Temporal lobe (tissue), 4 donors: ENCODE measurements at places on chromosomes 5 and 9. TPM values are rescaled to one million over a fixed set of nuclear protein-coding genes. Genes with fewer than 3 reads are reported as not detected.

SLC25A2 gene
- not detected for total RNA-seq

SURF1 gene
- 10.6 TPM for total RNA-seq

OTP gene
- not detected for total RNA-seq

ZBED3 gene
- 3.2 TPM for total RNA-seq

SPINK7 gene
- not detected for total RNA-seq

PCDHB8 gene
- 4.9 TPM for total RNA-seq

PCDHB16 gene
- 6.4 TPM for total RNA-seq

GABRA6 gene
- total RNA-seq = 0.25 TPM

ZNF618 gene
- total RNA-seq = 6.4 TPM

SPATA31A3 gene
- total RNA-seq = not detected

DNAJC25 gene
- 3.9 TPM for total RNA-seq

SLC26A2 gene
- total RNA-seq = 14.3 TPM

SLC34A1 gene
- not detected for total RNA-seq

FOXD4L6 gene
- not detected for total RNA-seq

RASGRF2 gene
- total RNA-seq = 7.9 TPM

CYLC2 gene
- total RNA-seq = not detected

PCDHA6 gene
- total RNA-seq = 11.6 TPM

EPB41L4A gene
- total RNA-seq = 15.0 TPM

CCDC69 gene
- total RNA-seq = 0.49 TPM

HTR1A gene
- total RNA-seq = 8.4 TPM

IL5 gene
- total RNA-seq = not detected

JAKMIP2 gene
- 49.7 TPM for total RNA-seq

AK8 gene
- total RNA-seq = 0.49 TPM

IFNA2 gene
- total RNA-seq = not detected

MIGA2 gene
- 17.0 TPM for total RNA-seq

C7 gene
- total RNA-seq = 4.4 TPM
